ENCODE measurements at places on chromosomes 13 and 19. TPM values are rescaled to one million over a fixed set of nuclear protein-coding genes. Genes with fewer than 3 reads are reported as not detected.

MBD3L2 gene
- total RNA-seq, result not detected

BBC3 gene
- total RNA-seq, result 9.0 TPM

INSL3 gene
- total RNA-seq, result 0.21 TPM

HIPK4 gene
- total RNA-seq, result under 0.01 TPM

PLIN4 gene
- total RNA-seq, result 2.4 TPM

SIGLEC14 gene
- total RNA-seq, result not detected

SYT3 gene
- total RNA-seq, result not detected

OR7C1 gene
- total RNA-seq, result not detected

KLK14 gene
- total RNA-seq, result under 0.01 TPM

MISP gene
- 95.0 TPM for total RNA-seq

TGFBR3L gene
- 5.8 TPM for total RNA-seq

POLR1G gene
- total RNA-seq, result 35.5 TPM
